ENCODE measurements at places on chromosomes 3 and 15.

DNA sequence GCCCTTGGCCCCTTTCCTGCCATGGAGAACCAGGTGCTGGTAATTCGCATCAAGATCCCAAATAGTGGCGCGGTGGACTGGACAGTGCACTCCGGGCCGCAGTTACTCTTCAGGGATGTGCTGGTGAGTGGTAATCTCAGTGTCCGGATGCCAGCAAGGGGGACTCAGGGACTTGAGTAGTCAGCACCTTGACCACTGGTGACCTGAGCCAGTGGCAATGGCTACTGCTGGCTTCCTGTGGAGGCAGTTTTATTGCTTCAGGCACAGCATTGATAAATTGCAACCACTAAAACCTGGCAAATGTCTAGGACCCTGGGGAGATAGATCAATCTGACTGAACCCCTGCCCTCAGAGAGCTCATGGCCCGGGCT is 830 bp downstream of the MAP2K5 start:
- peak; percentile 48 for DNase-seq

DNA sequence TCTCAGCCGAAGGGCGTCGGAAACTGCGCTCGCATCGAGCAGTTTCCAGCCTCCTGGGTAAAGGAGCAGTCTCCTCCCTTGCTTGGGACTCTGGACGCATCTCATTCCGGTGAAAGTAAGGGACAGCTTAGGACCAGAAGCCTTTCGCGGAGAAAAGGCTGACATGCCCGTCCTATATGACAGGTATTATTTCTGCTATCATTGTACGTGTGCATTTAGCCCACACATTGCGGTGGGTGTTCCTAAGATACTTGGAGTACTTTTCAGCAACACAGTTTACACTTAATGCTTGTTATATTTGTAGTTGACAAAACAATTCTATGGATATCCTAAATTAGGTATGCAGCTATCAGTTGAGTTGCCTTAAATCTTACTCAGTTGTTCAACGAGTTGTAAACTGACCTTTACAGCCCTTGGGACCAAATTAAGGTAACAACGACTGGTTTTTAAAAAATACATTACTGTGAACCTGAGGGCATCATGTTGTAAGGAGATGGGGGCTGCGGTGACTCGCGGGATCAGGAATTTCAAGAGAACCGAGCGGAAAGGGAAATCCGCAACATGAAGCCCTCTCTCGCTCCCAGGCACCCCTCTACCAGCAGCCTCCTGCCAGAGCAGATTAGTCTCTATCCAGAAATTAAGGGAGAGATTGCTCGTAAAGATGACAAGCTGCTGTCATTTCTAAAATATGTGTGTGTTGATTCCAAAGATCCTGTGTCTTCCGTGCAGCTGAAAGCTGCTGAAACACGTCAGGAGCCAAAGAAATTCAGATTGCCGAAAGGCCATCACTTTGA is 632 bp upstream of the COPS2 start:
- DNase-seq, result peak; percentile 38

GRCh38 chr3:58066842-58067241 is 58.6 kb downstream of the FLNB start:
- no peak for DNase-seq

DNA sequence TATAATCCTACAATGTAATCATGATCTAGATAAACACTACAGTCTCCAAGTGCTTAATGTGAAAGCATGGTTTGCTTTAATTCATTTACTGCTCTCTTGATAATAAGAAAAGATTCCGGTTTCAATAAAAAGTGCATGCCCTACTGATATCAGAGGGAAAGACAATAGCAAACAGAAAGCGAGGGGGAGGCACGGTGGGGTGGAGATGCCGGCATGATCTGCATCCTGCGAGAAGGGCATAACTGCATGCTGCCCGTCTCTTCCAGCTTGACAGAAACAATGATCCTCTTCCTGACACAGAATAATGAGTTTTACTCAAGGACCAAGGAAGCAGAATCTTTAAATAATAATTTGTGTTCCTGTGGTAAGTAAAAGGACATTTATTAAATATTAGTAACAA is 51.7 kb downstream of the GOLIM4 start:
- DNase-seq, result no peak

Measured in G401 (cell line).